ENCODE measurements at places on chromosomes 5 and 9. TPM values are rescaled to one million over a fixed set of nuclear protein-coding genes. Genes with fewer than 3 reads are reported as not detected.

Gene CCDC192
- total RNA-seq: 0.39 TPM

Gene GRXCR2
- total RNA-seq: under 0.01 TPM

Gene MYOT
- not detected for total RNA-seq

Gene PTRH1
- 7.2 TPM for total RNA-seq

Gene CDH6
- total RNA-seq: not detected

Gene NPM1
- total RNA-seq: 1,252 TPM

Gene SLC6A18
- total RNA-seq: not detected

Gene SAXO1
- 0.11 TPM for total RNA-seq

Gene CENPK
- 10.6 TPM for total RNA-seq

Gene TPRN
- total RNA-seq: 8.4 TPM

Measured in placental epithelial cell (primary cell).